ENCODE measurements at places on chromosomes 11 and 22.

- DNase-seq = no peak
Observed at GRCh38 chr11:121082670-121083069, 18.4 kb upstream of the TECTA start.

DNA sequence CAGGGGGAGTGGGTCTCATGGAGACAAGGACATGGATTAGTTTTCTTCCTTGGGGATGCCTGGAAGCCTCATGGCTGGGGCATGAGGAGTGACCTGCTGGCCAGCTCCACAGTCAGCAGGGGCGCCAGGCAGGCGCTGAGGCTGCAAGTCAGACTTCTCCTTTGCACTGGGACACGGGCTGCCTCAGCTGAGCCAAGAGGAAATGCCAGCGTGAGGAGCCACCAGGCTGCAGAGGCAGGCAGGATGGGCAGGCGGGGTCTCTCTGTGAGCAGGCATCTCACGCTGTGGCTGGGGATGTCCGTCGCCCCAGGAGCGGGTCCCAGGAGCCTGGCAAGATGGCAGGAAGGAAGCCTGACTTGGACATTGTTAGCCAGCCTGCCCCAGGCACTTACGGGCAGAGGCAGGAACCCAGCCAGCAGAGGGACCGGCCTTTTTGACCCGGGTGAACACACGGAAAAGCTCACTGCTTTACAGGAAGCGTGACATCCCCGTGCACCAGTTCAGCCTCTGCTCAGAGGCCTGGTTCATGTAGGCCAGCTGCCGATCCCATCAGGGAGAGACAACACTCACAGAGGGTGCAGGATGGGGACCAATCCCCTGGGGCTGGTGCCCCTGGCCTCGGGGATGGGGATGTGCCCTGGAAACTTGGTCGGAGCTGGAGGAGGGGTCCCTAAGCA is 10.2 kb downstream of the GNB1L start:
- peak; percentile 73 for DNase-seq

DNA sequence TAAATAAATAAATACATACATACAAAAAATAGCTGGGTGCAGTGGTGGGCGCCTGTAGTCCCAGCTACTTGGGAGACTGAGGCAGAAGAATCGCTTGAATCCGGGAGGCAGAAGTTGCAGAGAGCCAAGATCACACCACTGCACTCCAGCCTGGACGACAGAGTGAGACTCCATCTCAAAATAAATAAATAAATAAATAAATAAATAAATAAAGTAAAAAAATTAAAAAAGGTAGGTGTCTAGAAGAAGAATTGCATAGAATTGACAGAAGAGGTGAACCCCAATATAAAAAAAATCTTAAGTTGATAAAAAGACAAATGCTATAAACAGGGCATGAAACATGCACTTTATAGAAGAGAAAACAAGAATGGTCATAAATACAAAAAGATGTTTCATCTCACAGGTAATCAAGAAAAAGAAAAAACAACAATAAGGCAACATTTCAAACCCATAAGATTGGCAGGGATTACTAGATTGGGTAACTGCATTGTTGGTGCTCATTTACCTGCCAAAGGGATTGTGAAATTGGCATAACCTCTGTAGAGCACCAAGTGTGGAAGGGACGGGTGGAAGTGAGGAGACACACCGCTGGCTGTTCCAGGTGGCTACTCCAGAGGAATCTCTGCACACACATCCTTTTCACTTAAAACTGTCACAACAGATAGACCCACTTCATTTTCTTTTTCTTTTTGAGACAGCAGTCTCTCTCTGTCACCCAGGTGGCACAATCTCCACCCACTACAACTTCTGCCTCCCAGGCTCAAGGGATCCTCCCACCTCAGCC is 44.7 kb downstream of the NF2 start:
- DNase-seq = no peak

GRCh38 chr22:30036656-30037055 is 43.6 kb upstream of the HORMAD2 start:
- no peak for DNase-seq

DNA sequence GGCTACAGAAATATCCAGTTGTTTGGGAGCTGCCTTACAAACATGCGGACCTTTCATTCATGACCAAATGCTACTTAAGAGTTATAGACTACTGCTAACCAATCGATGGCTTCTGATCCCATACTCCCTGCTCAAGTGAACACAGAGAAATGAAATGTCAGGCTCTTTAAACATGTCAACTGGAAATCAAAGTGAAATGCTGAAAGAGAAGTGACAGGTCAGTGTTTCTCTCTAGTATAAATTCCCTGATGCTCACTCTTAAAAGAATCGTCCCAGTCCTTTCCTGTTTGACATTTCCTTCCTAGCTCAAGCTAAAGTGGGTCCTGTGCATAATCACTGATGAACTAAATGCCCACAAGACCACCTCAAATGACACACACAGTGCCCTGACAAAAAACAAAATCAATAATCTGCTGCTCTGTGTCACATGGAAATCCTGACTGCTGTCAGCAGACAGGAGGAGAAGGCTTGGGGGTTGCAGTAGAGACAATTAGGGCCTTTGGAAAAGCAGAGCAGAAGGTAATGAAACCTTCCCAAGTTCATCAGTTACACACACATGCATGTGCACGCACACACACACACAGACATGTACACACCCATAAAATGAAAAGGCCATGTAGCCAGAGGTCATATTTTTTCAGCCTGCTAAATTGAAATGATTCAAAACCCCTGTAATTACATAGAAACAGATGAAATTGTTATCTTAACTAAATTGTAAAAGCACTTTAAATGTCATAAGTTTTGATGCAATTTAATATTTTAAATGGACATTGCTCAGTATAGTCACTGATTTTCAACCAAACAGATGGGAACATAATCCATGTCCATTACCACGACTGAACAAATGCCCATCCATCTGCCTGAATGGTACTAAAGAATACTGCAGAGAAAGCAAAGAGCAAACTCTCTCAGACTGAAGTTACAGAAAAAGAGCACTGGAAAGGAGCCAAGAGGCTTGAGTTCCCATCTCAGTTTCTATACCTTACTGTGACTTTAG is 330.7 kb downstream of the TTC28 start:
- DNase-seq = no peak

DNA sequence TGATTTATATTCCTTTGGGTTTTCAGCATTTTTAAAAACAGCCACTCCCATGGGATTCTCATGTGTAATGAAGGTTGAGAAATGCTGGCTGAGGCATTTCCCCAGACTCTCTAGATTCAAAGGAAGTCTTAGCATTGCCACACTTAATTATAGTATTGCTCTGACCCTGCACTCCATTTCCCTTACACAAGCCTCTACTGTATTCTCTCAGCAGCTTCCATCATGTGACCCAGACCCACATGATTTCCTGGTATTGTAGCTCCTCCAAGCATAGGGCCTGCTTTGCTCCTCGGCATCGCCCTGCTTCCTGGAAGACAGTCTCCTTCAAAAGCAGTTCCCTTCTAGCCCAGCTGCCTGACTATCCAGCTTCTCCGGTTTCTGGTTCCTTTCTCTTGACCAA is 261.5 kb downstream of the LARGE1 start:
- DNase-seq = peak; percentile 50

Measured in ureter (tissue), 1 donor.